Hindlimb muscle (tissue), 1 donor: ENCODE measurements at places on chromosomes 1 and 21.

- peak; percentile 7 for DNase-seq
Measured at GRCh38 chr1:102191723-102192122, 195.0 kb upstream of the OLFM3 start.

- no peak for DNase-seq
Measured at GRCh38 chr1:52994656-52995055, 67.4 kb upstream of the PODN start.

DNA sequence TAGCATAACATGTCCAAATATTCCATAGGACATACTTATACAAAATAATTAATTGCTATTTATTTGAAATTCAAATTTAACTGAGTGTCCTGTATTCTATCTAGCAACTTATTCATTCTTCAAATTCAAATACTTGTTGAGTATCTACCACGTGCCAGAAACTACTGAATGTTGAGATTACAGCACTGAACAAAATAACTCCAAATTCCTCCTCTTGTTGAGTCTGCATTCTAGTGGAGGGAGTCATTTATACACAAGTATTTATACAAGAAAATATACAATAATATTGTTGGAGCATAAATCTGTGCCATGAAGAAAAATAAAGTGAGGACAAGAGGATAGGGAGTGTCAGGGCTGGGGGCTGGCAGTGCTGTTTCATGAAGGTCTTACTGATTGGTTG, 43.7 kb upstream of the CDC42BPA start:
- DNase-seq: no peak

DNA sequence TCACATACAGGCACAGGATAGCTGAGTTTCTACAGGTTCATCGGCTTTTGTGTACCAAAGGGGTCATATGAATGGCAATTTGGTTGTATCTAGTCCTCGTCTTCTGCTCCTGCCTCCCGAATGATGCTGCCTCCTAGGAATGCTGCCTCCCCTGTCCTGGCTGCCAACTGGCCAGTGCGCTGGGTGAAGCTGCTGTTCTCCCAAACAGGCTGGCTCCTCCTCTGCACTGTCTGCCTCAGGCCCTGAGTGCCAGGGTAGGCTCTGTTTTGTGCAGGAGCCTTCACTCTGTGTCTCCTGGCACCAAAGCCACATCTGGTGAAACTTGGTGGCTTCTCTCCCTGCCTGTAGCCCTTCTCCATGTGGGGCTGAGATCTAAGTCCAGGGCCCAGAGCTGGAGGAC, 60.3 kb downstream of the RHOU start:
- DNase-seq: no peak

- DNase-seq: peak; percentile 56
Measured at GRCh38 chr21:35932232-35932911, 128.0 kb downstream of the SETD4 start.

GRCh38 chr21:29610779-29611360, 312.1 kb downstream of the BACH1 start:
- no peak for DNase-seq

GRCh38 chr1:234553240-234554188, 56.5 kb downstream of the IRF2BP2 start:
- no peak for DNase-seq

DNA sequence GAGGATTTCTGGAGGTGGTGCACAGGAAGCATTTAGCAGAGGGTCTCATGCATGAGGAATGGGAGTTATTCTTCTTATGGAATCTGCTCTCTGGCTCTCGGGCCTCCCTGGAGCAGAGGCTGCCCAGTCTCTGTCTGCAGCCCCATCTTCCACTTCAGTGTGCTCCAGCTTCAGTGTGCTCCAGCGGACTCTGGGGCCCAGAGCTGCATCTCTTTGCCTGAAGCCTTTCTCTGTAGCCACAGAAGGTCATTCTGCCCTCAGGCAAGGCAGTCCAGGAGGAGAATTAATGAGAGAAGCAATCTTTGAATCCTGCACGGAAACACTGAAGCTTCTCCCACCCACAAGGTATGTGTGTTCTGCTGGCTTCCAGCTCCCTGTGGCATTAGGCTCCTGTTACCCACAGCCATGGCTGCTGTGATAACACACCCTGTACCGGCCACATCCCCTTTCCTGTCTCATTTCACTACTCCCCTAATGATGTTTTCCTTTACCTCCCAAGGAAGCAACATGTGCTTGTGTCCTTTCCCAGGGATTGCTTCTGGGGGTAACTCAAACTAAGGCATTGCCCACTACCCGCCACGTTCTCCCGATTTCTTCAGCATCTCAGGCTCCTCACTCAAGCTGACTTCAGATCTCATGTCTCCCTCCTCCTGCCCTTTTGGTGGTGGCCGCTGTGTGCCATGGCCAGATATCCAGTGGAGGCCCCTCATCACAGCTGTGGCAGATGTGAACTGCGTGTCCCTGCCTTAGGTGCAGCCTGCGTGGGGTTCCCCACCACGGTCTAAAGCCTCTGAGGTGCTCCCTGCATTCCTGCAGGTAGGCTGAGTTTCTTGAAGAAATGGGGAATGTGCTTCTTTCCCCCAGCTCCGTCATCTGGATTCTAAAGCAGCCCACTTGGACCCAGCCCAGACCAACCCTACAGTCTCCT, 181.2 kb upstream of the GALNT2 start:
- DNase-seq: no peak

GRCh38 chr1:48223366-48224240, 1.1 kb downstream of the SLC5A9 start:
- no peak for DNase-seq

DNA sequence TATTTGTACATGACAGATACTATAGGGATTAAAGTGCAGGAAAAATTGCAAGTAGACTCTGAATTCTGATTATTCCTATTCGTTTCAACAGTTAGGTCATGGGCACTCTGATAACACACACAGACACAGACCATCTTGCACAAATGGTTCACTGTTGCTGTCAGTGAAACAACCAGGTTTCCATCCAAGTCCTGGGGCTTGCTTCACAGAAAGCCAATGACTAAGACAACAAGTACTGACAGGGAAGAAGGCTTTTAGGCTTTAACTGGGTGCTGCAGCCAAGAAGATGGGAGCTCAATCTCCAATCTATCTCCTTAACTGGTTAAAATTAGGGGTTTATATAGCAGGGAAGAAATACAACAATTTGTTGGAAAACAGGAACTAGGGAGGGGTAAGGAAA, 57.6 kb downstream of the RIMS3 start:
- no peak for DNase-seq

- DNase-seq: no peak
Measured at GRCh38 chr1:152039461-152039860, 2.7 kb upstream of the S100A11 start.

DNA sequence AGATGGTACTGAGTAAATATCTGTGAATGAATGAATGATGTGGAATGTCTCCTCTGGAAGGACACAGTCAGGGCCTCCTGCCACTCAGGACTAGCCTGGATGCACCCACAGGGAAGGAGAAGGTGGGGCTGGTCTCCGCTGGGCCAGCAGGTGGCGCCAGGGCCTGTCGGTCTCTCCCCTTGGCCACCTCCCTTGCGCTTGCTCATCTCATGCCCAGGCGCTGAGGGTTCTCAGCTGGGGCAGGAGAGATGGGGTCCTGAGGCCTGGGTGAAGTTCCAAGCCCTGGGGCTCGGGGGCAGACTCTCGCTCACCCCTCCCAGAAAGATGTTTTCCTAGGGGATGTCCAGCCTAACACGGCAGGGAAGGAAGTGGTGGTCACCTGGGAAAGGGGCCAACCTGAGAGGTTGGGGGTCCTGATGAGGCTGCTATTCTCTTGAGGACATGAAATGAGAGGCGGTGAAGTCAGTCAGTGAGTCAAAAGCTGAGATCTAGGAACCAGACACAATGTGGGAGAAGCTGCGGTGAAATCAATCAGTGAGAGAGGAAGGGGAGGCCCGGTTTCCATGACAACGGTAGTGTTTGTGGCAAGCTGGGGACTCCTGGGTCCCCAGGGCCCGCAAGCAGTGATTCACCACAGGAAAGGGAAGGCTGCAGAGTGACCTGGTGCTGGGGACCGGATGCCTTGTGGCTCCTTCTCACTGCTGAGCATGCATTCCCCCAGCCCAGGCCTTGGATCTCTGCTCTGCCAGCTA, 14.6 kb upstream of the MEX3A start:
- peak; percentile 87 for DNase-seq

DNA sequence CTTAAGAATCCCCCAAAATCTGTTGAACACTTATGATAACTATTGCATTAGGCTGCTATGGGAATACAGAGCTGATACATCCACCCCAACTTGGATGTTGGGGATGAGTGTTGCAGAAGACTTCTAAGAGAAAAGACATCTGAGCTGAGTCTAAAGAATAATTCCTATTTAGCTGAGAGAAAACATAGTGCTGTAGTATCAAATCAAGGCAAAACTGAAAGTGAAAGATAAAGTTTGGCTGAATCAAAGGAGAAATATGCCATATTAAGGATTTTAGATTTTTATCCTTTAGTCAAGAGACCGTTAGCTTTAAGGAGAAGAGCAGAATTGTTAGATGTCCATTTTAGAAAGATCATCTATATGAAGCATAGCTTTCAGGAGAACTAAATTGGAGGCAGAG, 726.9 kb upstream of the PTBP2 start:
- DNase-seq: no peak

GRCh38 chr1:110420874-110421793, 13.6 kb upstream of the LAMTOR5 start:
- DNase-seq: no peak
